NCI-H1436 treated with DMSO at 0.1 percent for 48 hours (cell line): ENCODE measurements at places on chromosomes 2 and 18.

DNA sequence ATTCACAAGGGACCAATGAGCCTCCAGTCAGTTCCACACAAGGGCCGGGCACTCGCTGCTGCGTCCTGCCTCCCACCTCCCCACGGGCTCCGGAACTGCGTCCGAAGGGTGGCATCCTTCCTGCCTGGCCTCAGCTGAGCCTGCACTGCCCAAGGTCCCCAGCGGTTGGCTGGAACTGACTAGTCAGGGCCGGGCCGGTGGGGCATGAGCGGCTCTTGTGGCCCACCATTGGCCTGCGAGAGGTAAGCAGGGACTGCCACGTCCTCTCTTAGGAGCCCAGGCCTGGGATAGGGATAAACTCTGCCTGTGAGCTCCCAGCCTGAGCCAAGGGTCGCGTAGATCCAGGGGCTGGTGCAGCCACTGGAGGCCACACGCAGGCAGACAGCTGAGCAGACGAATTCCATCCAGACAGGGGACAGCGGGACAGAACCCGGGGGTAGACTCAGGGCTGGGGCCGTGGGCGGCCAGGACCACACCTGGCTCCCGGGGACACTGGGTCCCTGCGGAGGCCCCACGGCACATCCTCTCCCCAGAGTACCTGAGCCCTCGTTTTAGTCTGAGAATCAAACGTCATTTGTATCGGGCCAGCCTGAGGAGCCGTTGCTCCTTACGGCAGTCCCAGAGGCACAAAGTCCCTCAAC is 148.4 kb downstream of the ZNF516 start:
- no peak for DNase-seq

DNA sequence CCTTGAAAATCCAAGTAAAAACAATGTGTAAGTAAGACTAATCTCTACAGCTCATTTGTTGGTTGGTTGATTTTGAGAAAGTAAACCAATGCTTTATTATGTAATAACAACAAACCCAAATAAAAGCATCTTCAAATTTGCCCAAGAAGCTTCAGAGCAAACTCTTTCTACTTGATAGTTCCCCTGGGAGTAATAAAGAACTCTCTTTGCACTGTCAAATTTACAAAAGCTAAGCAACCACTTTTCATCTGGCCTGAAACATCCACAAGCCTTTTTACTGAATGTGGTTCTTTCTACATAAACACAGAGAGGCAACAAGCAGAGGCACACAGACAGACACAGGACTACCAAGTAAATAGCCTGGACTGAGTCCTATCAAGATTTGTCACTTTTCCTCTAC is 28.8 kb upstream of the CACNB4 start:
- DNase-seq, result no peak

DNA sequence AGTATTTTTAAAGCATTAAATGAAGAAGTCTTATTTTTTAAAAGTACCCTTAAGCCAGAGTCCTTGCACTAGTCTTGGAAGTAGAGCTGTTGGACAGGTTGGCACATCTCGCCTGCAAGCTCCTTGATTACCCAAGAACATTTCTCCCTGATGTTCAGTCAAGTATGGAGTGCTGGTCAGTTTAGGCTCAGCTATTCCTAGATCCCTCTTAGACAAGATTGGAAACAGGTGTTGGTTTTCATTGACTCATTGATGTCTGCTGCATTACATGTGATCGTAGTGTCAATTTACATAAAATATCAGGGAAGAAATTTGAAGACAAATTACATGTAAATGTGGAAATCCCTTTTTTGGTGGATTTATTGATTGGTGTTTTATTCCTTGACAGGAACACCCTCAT is 170.4 kb downstream of the ZNF407 start:
- no peak for DNase-seq

- DNase-seq, result no peak
Measured at GRCh38 chr18:54217624-54218023, 6.8 kb downstream of the MBD2 start.

DNA sequence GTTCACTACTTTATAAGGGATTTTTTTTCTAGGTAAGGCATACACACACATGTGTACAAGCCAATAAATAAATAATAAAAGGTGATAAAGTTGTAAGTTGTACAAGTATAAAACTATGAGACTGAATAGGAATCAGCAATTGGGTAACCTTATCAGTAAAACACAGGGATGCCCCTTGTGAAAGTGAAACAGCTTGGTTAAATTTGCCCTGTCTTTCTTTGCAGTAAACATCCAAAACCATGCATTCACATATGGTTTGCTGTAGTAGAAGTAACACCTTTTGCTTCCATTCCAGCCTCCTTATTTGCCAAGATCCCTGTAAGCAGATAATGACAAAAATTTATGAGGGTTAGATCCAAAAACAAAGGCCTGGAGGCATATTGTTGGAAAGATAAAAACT is 44.3 kb upstream of the NEUROD1 start:
- DNase-seq, result no peak

- no peak for DNase-seq
Measured at GRCh38 chr2:9086465-9086864, 83.0 kb upstream of the MBOAT2 start.

DNA sequence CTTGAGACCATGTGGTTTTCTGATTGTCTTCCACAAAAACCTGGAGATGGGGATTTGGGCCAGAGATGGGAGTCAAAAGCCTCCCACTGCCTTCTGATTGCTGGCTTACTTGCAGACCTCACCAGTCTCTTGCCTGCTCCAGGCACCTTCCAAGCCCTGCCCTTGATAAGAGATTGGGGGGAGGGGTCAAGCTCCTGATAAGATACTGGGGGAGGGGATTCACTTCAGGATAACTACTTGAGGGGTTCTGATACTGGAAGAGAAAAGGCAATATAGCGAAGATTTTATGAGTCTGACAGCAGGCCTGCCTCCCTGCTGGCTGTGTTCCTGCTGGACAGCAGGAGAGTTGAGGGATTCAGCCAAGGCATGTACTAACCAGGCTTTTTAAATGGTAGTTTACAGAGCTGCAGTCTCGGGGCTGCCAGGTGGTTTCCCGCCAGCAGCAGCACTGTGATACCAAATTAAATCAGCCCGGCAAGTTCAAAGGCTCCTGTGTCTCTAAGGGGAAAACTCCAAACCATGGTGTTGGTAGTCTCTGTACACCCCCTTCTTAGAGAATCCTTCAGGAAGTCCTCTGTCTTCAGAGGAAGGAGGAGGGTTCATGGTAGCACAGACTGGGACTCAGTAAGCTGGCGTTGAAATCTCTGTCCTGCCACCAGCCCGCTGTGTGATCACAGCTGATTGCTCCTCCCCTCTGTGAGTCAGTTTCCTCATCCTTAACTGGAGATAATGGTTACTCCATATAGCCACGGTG is 58.3 kb downstream of the FBXO36 start:
- no peak for DNase-seq

DNA sequence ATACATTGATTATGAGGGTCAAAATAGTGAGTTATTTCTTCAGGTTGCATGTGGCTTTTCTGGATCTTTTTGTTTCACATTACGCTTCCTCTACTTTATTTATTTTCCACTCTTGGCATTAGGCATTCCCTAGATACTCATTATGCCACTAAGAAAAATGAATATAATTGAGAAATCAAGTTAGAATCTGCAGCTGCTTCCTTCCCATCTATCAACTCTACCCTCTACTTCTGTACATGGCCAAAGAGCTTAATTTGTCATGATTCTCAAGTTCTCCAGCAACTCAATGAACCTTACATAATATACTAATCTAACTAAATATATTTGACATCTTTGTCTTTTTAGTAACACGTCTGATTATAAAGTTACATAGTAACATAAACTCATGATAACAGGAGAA is 598.1 kb upstream of the LRRTM4 start:
- DNase-seq, result no peak

GRCh38 chr2:222228054-222228453 is 70.7 kb downstream of the PAX3 start:
- no peak for DNase-seq
